SHP77 (cell line): ENCODE measurements at places on chromosomes 16 and 17.

GRCh38 chr17:80816241-80817103 is 175.2 kb upstream of the CHMP6 start:
- DNase-seq, result no peak

DNA sequence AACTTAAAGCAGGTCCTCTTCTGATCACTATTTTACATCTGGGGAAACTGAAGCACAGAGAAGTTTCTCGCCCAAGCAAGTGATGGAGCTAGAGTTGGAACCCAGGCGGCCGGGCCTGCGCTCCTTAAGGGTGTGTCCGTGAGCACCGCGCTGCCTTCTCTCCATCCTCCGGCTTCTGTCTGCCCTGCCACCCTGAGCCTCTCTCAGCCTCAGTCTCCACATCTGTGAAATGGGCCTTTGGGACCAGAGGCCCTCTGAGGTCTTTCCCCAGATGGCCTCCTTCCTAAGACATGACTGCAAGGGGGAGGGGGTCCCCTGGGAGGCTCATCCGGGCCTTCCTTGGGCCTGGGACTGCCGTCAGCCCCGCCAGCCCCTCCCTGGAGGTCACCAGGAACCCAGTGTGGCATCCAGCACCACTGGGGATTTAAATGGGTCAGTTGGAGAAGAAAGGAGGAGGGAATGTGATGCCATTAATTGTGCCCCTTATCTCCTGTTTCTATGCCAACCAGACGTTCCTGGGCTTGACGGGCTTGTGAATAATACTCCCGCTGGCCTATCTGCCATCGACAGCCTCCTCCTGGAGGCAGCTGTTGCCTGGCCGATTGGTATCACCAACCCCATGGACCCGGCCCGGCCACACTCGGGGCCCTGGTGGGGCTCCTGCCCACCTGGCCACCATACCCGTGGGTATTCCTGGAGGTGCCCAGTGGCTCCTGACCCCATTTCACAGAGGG is 5.1 kb downstream of the ZFPM1 start:
- DNase-seq, result no peak

DNA sequence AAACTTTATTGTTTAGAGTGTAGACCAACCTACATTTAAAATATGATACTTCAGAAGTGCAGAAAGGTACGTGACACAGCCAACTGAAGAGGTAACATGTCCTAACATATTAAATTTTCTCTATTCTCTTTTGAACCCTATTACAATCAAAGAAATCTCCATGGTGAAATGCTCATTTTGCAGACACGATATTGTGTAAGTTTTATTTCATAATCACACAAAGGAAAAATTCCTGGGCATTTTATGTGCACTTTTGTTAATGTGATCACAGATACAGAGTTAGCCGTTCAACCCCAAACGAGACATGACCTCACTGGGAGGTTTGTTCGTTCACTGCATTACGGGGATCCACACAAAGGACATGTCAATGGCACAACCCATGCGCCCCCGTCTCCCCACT is 21.8 kb downstream of the KCNJ16 start:
- no peak for DNase-seq

- no peak for DNase-seq
These were observed 41.4 kb downstream of the SETD6 start for GRCh38 chr16:58556678-58557077.

GRCh38 chr16:29182501-29182900 is 197.6 kb downstream of the LAT start:
- no peak for DNase-seq

GRCh38 chr16:67663151-67663876 is 2.6 kb downstream of the PARD6A start:
- DNase-seq, result peak; percentile 21

DNA sequence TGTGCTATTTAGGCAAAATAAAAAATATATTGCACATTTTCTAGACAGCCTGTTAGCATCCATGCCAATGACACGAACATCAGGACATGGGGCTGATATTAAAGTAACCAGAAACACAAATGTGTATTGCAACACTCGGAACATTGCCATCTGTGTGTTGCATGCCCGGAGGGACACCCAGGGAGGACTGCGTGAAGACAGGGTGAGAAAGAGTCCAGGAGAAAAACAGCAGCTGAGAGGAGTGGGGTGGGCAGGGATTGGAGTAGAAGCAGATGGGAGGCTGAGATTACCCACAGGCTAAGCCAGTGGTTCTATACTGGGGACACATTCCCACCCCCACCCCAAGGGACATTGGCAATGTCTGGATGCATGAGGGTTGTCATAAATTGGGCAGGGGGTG is 114.8 kb downstream of the GRIN2A start:
- no peak for DNase-seq

- DNase-seq, result no peak
These were observed 67.5 kb upstream of the TMEM132E start for GRCh38 chr17:34511931-34512330.

DNA sequence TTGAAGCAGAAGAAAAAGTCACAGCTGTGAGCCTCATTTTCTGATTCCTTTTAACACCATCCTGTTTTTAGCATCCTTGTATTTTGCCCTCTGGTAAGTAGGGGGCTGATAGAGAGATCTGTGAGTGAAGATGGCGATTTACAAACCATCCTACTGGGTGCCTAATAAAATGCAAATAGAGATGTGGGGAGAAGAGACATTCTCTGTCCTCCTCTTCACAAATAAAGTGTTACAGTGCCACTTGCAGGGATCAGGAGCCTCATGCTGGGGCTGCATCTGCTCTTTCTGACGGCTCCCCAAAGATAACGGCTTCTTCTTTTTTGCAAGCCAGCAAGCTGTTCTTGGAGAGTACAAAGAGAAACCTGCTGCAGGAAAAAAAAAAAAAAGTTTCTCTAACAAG is 418.6 kb downstream of the TOX3 start:
- DNase-seq, result no peak

GRCh38 chr17:30212750-30213149 is 22.7 kb downstream of the SLC6A4 start:
- DNase-seq, result no peak

GRCh38 chr16:4683255-4684057 is 9.9 kb upstream of the NUDT16L1 start:
- no peak for DNase-seq

DNA sequence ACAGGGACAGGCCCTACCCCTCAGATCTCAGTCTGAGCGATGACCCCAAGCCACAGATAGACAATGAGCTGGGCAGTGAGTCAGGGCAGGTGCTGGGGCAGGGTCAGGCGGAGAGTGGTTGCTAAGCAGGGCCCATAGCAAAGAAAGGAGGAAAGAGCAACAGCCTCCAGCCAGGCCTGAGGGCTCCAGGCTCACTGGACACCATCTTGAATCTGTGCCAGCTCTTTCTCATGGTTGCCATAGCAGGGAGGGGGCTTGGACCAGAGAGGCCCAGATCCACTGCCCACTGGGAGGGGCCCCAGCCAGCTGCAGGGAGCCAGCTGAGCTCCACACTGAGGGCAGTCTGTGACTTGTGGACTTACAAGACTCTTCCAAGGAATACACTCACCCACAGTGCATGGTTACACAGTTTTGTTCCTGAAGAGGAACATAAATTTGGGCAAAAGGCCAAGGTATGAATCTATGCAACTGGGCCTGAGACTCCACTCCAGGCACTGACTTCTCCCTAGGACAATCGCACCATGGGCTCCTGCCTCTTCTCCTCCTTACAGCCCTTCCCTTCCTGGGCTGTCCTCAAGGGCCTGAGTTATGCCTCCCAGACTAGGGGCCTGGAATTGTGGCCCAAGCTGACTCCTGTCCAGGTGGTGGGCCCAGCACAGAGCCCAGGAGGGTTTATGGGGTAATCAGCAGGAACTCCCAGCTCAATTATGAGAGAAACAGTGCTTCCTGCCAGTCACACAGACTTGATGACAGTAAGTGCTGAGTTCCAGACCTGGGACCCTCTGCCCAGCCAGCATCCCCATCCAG is 59.9 kb downstream of the BEAN1 start:
- peak; percentile 40 for DNase-seq

DNA sequence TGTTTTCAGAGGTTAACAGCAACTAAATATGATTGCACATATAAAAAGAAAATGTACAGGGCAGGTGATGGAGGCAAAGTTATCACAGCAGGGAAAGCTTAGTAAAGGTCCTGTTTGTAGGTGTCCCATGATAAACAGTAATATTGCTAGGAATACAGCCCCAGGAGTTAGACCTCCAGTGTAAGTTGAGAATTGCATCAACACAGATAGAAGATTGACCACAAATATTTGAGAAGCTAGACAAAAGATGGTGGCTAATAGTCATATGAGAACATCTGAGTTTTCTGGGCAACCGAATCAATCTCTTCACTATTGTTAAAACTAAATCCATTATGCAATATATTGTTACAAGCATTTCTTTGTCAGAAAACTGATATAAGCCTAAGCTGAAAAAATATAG is 152.6 kb downstream of the CDH11 start:
- DNase-seq, result no peak

GRCh38 chr17:79018370-79018695 is 5.6 kb upstream of the C1QTNF1 start:
- no peak for DNase-seq

- no peak for DNase-seq
These were observed 5.5 kb downstream of the DHODH start for GRCh38 chr16:72013888-72014581.

DNA sequence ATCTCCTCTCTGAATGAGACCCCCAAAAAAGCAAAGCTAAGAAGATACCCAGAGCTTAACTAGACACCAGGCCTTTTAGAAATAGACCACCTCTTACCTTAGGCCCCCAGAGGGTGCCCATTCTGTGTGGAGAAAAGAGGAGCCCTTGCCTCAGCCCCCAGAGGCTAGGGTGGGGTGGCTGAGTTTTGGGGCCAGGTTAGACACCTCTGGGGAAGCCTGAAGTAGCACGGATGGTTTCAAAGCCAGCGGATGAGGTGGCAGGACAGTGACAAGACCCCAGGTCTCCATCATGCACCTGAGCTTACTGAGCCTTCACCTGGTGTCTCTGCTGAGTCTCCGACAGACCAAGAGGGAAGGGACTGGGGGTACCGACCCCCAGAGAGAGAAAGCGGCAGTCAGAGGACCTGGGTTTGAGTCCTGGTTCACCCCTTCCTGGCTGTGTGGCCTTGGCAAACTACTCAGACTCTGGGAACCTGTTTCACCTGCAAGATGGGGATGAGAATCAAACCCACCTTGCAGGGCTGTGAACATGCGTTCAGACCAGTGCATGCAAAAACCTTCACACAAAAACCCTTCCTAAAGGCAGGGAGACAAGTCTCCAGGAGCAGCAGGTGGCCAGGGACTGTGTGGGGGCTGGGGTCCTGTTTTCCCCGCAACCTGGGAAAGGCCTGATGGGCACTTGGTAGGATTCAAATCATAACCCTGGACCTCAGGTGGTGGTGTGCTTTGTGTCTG is 7.7 kb downstream of the SCGB1C2 start:
- DNase-seq, result no peak

DNA sequence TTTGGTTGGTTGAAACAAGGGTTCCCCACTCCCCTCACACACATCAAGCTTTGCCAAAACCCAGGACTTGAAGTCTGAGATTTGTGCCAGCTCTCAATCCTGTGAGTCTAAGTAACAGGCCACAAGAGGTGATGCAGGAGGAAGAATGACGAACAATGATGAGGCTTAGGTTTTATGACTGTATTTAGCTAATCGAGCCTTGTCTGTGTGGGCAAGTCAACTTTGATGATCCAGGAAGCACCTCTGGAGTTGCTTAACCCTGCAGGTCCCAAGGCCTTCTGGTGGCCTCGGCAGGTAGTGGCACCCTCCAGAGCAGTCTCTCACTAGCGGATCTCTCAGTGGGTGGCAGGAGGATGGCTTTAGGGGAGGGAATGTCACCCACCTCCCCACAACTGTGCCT is 28.7 kb downstream of the CDK5RAP3 start:
- DNase-seq, result no peak

DNA sequence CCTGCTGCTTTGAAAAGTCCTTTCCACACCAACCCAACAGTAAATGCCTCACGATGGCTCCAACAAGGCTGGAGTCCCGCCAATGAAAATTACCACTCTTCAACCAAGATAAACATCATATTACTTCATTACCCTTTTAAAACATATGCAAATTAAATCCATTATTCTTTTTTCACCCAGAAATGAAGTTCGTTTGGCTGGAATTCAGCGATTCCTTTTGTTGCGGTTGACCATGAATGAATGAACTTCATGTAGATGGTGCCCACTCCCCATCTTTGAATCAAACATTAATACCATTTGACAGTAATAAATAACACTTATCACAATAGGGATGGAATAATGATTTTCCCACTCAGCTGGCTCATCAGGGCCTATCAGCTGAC is 211.5 kb upstream of the TOX3 start:
- no peak for DNase-seq

DNA sequence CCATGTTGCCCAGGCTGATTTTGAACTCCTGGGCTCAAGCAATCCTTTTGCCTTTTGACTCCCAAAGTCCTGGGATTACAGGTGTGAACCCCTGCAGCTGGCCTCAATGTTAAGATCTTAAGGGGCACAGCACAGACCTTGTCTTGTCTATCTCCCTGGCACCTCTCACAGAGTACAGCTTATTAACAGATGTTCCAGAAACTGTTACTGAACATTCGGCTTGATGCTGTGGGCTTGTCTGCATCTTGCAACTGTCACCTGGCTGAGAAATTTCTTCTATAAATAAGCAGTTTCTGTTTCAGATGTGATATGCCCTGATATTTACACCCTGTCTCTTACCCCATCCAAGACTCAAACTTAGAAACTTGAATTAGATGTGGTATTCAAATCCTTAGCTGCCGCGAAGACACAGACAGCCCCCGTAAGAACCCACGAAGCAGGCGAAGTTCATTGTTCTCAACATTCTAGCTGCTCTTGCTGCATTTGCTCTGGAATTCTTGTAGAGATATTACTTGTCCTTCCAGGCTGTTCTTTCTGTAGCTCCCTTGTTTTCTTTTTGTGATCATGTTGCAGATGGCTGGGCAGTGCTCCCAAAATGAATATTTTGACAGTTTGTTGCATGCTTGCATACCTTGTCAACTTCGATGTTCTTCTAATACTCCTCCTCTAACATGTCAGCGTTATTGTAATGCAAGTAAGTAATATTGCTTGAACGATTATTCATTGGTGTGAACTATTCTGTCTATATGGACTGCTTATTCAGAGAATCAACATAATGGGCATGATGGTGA is at the start of gene TNFRSF17:
Gene TNFRSF17, plus strand, starts transcription at position 450 of the 791 bp plus-strand sequence. Its CDS starts 115 bp downstream, at position 565.
- no peak for DNase-seq

DNA sequence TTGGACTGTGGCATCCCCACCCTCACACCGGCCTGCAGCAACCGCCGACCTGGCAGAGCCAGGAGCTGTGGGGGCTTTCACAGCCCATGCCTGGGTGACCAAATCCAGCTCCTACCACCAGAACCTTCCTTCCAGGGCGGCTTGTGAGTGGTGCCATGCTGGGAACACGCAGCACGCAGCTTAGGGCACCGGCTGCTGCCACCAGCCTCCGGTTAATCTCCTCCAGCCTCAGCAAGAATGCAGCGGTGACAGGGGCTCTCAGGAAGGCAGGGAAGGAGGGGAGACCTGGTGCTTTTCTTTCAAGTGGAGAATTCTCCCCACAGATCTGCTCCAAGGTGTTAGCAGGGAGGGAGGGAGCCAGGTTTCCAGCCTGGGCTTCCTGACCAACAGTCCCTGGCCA is 32.3 kb upstream of the ANKRD40CL start:
- no peak for DNase-seq

GRCh38 chr17:77381185-77381700 is 240.5 kb downstream of the SEC14L1 start:
- no peak for DNase-seq
